Fibroblast of mammary gland (primary cell): ENCODE measurements at places on chromosomes 6 and 20.

DNA sequence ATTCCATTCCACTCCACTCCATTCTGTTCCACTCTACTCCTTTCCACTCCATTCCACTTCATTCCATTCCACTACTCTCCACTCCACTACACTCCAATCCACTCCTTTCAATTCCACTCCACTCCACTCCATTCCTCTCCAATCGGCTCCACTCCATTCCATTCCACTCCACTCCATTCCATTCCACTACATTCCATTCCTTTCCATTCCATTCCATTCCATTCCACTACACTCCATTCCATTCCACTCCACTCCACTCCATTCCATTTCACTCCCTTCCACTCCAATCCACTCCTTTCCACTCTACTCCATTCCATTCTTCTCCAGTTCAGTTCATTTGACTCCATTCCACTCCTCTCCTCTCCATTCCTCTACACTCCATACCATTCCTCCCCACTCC lies 26.2 kb upstream of the DEFB125 start:
- no peak for DNase-seq

- no peak for DNase-seq
These were observed 7.1 kb upstream of the NPBWR2 start for GRCh38 chr20:64114356-64114971.

DNA sequence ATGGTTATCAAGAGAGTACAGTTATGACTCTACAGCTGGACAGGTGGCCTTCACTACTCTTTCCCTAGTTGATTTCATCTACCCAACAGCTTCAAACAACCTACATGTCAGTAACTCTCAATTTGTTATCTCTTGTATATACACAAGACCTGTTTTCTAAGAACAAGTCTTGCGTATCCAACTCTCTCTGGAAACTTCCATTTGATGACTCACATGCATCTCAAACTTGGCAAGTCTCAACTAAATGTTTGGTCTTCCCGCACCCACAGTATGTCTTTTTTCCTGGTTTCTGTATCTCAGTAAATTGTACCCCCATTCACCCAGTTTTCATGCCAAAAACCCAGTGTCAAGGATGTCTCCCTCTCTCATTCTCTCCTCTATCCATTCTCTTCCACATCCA lies 97.7 kb downstream of the BTBD9 start:
- peak; percentile 49 for DNase-seq

GRCh38 chr20:54044156-54044555 lies 26.2 kb downstream of the BCAS1 start:
- peak; percentile 94 for DNase-seq

DNA sequence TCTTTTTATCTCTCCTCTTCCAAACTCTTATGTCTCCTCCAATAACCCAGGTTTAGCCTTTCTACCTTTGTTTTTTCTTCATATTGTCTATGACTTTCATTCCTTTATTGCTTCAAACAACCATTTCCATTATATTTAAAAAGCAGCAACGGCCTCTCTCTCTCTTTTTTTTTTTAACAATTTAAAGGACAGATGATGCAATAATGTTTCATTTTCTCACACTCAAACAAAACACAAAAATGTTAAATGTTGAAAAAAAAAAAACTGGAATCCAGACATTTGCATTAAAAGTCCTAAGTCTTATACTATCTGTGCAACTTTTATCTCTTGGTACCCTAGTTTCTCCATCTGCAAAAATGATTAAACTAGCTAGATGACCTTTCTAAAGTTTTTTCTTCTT lies 105.8 kb downstream of the LMBRD1 start:
- DNase-seq, result no peak

- DNase-seq, result no peak
These were observed 101.6 kb downstream of the RAMACL start for GRCh38 chr6:166484863-166485262.

DNA sequence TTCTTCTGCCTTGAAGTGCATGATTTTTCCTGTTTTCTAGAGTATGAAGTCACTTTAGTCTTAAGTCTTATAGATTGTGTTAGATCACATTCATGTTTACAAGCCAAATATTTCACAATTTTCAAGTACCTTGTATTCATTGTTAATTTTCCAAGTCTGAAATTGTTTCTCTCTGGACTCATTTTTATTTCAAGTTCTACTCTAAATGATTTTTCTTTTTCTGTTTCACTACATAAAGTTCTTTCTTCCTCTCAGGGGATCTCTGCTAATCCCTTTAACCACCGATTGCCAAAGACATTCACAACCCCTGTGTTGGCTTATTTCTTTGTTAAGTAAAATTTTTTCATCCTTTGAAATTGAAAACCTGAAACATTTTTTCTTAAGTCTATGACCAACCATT lies 805.7 kb downstream of the KIF16B start:
- DNase-seq, result no peak

DNA sequence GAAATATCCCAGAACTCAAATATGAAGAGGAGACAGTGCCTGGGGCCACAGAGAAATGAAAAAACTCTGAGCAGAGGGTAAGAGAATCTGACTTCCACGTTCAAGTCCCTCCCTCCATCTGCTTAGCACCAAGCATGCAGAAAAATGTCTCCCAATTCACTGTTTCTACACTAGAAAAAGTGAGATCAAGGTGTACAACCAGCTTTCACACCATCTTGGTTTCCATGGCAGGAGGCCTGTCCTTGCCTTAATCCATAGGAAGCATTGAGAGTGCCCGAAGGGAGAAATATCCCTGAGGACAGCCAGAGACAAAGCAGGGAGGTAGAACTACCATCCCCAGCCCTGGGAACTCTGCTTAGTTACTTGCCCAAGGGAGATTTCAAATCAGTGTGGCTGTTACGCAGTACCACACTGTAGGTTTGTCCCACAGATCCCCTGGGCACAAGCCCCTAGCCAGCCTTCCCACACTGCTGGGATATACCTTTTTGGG lies 82.9 kb downstream of the SCML4 start:
- DNase-seq, result no peak

- DNase-seq, result no peak
These were observed 49.7 kb downstream of the ZBTB2 start for GRCh38 chr6:151341476-151342195.

- DNase-seq, result no peak
These were observed 368.5 kb downstream of the ZFAND3 start for GRCh38 chr6:38187811-38188590.

GRCh38 chr6:82364087-82365015 lies 734 bp downstream of the TPBG start:
- DNase-seq, result peak; percentile 60

GRCh38 chr6:167789358-167789757 lies 37.4 kb upstream of the AFDN start:
- DNase-seq, result no peak

- DNase-seq, result no peak
These were observed 56.5 kb upstream of the TENT5A start for GRCh38 chr6:81808851-81809570.

DNA sequence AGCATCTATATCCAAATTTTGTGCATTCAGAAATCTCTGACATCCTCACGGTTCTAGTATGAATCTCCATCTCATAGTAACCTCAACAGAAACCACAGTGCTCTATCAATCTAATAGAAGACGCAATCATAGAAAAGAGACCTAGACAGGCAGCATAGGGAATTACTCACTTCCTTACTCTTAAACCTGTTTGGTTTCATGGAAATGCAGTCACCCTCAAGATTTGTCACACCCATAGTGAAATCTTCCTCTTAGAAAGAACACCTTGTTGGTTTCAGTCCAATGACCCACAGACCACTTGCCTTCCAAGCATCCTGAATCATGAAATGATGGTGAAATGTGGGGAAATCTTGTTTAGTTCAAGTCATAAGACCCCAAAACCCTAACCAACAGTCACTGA lies 166.1 kb upstream of the PRDM1 start:
- DNase-seq, result no peak

DNA sequence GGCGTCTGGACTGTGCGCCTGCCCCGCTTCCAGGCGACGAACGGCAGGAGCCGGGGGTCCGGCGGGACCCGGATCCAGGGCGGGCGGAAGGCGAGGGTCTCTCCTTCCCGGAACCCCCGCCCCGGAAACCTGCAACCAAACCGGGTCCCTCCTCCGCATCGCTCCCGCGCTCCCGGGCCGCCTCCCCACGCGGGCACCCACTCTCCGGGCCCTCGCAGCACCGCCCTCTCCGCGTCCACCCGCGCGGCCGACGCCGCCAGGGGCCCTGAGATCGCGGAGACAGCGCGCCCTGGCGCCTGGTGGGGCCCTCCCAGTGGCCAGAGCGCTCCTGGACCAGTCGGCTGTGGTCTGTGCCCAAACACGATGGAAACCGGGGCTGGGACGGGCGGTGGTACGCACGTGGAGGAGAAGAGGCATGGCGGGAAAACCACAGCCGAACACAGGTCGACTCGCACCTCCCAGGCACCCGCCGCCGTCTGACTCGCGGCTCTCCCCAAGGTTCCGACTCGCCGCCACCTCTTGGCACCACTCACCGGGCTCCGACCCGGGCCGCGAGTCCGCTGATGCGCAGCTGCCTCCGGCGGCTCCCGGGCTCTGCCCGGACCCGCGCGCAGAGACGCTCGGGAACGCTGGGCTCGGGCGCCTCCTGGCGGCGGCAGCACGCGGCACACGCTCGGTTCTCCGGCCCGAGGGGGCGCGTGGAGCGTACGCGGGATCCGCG lies 7.9 kb downstream of the NKX2-2 start:
- DNase-seq, result peak; percentile 51

- DNase-seq, result peak; percentile 39
These were observed 704.9 kb upstream of the CITED2 start for GRCh38 chr6:140079328-140079727.

DNA sequence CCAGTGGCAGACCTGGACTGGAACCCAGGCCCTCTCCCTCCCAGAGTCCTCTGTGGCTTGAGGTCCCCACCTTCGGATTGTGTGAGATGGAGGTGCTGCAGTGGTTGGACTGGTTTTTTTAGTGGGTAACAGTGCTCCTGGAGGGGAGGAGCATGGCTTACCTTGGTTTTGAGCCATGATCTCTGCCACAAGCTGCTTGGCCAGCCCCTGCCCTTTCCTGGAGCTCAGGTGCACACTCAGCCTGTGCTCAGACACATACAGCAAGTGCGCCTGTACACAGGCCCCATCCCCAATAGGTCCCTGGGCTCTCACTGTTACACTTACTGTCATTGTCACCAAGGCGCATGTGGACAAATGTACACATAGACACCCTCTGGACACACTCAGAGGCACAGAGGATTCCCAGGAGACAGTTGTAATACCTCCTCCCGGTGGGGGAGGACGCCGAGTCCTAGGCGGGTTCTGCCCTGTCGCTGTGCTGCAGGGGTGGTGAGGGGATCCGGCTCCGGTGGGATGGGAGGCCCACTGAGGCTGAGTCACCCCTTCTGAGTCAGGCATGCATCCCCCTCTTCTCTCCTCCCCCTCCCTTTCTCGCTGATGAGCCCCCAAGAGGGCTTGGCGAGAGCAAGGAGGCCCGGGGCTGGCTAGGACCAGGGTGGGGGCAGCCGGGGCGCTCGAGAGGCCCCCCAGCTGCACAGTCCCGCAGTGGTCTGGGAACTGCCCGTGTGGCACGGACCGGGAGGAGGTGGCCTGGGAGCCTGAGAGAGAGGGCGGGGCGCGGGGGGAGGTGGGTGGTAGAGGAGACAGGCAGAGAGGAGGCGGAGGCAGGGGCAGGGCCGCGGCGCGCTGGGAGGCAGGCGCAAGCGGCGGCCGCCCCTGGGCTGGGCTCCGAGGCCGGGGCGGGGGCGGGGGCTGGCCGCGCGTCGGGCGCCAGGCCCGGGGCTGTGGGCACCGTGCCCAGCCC lies 522 bp upstream of the EPB41L1 start:
- DNase-seq, result peak; percentile 39

DNA sequence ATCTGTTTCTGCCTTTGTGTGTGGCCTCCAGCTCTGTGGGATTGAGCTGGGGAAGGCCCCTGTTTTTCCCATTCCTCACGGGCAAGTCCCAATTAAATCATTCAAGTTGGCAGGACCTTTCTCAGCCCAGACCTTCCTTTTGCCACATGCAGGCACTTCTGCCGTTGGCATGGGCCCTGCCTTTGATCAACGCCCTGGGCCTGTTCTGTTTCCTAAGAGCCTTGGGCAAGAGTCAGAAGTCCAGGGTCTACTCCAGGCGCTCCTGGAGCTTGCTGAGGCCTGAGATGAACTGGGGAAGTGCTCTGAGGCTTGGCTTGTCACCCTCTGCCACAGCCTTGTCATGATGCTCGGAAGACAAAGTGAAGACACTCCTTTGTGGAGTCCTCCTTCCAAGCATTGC lies 7.1 kb downstream of the IP6K3 start:
- no peak for DNase-seq

GRCh38 chr6:128078276-128078675 lies 177.4 kb upstream of the THEMIS start:
- DNase-seq, result no peak

DNA sequence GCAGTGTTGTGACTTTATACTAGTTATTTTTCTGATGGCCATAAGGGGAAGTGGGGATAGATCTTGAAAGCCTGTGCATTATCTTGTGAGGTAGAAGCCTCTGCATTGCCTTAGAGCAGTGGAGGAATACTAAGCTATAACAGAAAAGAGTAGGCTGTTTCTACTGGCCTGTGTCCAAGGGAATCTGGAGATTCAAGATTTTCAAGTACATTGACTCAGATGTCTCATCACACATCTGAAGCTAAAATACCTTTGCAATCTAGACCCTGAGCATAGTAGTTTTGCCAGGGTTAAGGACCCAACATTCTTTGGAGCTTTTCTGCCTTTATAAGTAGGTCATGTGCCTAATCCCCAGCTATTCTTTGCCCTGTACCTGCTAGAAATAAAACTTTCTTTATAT lies 272.3 kb downstream of the TENT5A start:
- peak; percentile 18 for DNase-seq

DNA sequence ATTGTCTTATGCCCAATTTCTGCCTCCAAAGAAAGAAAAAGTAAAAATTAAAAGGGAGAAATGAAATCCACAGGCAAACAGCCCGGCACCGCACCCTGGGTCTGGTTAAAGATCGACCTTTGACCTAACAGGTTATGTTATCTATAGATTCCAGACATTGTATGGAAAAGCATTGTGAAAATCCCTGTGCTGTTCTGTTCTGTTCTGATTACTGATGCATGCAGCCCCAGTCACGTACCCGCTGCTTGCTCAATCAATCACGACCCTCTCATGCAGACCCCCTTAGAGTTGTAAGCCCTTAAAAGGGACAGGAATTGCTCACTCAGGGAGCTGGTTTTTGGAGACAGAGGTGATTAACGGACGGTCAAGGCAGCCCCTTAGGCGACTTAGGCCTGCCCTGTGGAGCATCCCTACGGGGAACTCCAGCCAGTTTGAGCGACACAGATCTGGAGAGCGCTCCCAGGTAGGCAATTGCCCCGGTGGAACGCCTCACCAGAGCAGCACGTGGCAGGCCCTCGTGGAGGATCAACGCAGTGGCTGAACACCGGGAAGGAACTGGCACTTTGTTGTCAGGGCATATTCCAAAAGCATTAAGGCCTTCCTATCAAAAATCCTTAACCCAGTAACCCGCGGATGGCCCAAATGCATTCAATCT lies 12.0 kb upstream of the HFE start:
- DNase-seq, result no peak

GRCh38 chr20:54382419-54382818 lies 93.0 kb upstream of the DOK5 start:
- no peak for DNase-seq

GRCh38 chr20:59837623-59838394 lies 95.6 kb downstream of the SYCP2 start:
- no peak for DNase-seq

GRCh38 chr6:53134601-53135235 lies 13.9 kb downstream of the GCM1 start:
- no peak for DNase-seq

- DNase-seq, result no peak
These were observed 21.0 kb downstream of the RIPOR3 start for GRCh38 chr20:50670126-50670862.

GRCh38 chr6:149694921-149695320 lies 23.0 kb downstream of the LATS1 start:
- DNase-seq, result no peak

GRCh38 chr20:23003881-23004460 lies 31.1 kb upstream of the SSTR4 start:
- no peak for DNase-seq

- peak; percentile 24 for DNase-seq
These were observed 61.9 kb downstream of the GPR6 start for GRCh38 chr6:110039981-110040383.
